IPS-NIHi11 (cell line): ENCODE measurements at places on chromosomes 5 and 9.

DNA sequence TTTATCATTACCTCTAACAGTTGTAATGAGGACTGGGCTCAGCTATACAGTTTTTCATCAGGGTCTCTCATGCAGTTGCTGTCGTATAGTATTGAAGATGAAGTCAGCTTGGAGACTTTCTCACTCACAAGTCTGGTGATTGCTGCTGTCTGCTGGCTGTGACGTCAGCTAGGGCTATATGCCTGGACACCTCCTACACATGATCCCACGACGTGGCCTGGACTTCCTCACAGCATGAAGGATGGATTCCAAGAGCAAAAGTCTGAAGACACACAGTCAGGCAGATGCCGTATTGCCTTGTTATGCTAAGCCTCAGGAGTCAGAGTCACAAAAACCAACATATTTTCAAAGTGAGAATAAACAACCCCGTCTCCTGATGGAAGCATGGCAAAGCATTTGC lies 193.3 kb downstream of the LURAP1L start:
- no peak for DNase-seq

DNA sequence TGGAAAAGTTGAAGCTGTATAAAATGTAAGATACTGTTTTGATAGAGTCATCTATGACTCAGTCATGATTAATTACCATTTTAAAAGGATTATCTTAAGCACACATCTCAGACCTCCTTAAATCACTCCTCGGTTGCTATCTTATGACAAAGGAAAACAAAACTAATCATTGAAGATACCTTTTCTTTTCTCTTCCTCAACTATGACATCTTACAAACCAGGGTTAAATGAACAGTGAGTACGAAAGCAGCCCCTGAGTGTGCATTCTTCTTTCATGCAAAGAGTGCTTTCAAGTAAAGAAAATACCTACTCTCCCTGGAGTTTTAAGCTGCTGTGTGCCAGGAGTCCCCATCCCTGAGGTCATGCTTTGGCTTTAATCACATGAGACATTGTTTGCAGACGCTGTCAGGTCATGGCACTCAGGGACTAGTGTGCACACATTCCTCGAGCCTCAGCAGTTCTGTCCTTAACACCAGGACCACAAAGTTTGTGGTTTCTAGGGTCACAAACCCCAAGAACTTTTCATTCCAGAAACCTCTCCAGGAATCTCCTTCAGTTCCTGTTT lies 86.7 kb upstream of the ICE1 start:
- DNase-seq, result no peak

DNA sequence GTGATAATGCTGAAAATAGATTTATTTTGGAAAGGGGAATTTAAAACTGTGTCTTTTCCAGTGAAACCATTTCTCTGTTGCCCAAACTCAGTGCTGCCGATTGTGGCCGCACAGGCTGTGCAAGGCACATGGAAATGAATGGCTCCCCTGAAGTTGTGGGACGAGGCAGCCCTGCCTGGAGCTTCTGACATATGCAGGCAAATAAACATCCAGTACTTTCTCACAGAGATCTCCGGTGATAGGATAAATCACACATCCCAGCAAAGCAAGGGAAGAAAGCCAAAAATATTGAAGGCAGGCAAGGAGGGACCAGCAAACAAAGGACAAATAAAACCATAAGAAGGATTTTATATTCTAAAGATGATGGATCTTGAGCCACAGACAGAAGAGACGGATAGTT lies 464.5 kb downstream of the MTRR start:
- DNase-seq, result no peak

- no peak for DNase-seq
Observed at GRCh38 chr9:77449240-77450084, 198.7 kb downstream of the GNA14 start.

GRCh38 chr5:34632807-34633422 lies 23.2 kb upstream of the RAI14 start:
- no peak for DNase-seq

DNA sequence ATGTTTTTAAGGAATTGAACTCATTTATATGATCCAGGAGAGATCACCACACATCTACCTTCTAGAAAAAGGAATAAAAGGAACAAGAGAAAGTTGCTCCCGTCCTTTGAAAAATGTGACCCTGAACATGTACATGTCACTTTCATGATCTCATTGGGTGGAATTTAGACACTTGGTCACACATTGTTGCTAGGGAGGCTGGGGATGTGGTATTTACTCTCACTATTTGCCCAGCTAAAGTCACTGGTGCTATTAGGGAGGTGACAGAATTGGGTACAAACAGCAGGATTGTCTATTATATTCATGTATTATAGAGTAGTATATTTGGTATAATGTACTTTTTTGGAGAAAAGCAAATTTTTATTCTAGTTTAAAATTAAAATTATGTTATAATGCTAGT lies 2.1 kb upstream of the CDH10 start:
- no peak for DNase-seq

- no peak for DNase-seq
Observed at GRCh38 chr5:149666212-149666852, 63.8 kb upstream of the PPARGC1B start.

DNA sequence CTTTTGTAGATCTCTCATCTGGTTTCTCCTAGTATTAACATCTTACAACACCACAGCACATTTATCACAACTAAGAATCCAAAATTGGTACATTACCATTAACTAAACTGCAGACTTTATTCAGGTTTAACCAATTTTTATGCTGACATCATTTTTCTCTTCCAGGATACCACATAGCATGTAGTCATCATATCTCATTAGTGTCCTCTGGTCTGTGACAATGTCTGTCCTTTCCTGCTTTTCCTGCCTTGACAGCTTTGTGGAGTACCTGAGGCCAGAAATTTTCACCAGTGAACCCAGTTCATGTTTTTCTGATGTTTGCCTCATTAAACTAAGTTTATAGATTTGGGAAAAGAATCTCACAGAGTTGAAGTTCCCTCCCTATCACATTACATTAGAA lies 294.7 kb upstream of the TNC start:
- DNase-seq, result no peak

DNA sequence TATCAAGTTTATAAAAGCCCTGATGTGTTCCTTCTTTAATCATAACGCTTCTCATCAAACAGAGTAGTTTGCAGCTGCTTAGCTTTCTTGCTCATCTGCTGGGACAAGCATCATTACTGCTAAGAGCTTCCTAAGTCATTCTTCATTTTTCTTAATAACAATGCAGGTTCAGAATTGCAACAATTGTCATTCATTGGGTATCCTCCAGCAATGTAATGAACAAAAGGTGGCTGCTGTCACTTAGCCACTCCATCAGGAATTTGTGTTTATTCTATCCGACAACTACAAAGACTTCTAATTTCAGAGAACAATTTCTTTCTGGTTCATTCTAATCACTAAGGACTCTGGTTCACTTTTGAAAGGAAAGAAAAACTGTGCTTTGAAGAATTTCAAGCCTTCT lies 836.7 kb upstream of the CDH10 start:
- DNase-seq, result no peak

DNA sequence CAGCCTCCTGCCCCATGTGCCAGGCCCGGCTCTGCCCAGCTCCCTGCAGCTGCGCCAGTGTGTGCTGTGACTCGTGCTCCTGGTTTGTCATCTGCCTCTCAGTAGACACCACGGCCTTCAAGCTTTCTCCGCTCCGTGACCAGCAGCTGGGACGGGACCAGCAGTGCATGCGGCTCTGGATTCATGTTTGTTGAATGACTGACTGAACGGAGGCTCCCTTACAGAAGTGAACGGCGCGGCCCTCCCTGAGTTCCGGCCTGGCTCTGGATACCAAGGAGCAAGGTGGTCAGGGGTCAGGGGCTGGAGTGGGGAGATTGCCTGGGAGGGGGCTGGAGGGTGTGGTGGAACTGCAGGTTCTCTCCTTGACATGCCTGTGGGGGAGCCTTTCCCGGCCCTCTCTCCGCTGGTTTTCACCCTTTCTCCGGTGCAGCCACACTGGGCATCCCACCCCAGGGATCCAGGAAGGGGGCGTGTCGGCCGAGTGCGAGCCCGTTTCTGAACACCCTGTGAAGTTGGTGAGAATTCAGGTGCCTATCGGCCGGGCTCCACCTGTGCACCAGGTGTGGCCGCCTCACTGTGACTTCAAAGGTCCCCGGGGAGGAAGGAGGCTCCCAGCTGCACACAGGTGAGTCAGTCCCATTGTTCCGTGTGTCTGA lies 11.1 kb upstream of the CEP72 start:
- no peak for DNase-seq

DNA sequence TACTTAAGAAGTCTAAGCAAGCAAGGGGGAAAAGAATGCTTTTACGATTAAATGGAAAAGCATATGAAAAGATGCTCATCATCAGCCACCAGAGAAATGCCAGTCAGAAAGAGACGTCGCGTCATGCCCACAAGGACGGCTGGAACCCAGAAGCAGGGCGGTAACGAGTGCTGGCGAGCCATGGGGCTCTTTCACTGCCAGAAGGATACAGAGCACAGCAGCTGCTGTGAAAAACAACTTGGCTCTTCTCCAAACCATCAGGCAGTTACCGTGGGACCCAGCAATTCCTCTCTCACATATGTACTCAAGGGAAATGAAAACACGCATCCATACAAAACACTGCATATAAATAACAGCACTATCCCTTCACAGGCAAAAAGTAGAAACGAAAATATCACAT lies 95.5 kb downstream of the CAMSAP1 start:
- DNase-seq, result no peak

DNA sequence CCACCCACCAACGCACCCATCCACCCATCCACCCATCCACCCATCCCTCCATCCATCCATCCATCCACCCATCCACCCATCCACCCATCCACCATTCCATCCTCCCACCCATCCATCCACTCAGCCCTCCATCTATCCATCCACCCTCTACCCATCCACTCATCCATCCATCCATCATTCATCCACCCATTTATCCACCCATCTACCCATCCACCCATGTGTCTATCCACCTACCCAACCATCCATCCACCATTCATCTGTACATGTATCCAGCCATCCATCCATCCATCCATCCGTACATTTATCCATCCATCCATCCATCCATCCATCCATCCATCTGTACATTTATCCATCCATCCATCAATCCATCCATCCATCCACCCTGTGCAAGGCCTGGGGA lies 11.1 kb upstream of the VAV2 start:
- no peak for DNase-seq
